ENCODE measurements at places on chromosomes 1 and 21. TPM values are rescaled to one million over a fixed set of nuclear protein-coding genes. Genes with fewer than 3 reads are reported as not detected.

The SEMA6C gene
- 20.2 TPM for total RNA-seq

The CCDC185 gene
- total RNA-seq = not detected

The CDC20 gene
- 15.2 TPM for total RNA-seq

The ACKR1 gene
- not detected for total RNA-seq

Data from glomerular endothelial cell (primary cell).